Stimulated activated CD4-positive, alpha-beta T cell treated with anti-CD3 and anti-CD28 coated beads, TNF-alpha, amount 100 ng/mL, for 48 hours (primary cell): ENCODE measurements at places on chromosomes 13 and 19.

DNA sequence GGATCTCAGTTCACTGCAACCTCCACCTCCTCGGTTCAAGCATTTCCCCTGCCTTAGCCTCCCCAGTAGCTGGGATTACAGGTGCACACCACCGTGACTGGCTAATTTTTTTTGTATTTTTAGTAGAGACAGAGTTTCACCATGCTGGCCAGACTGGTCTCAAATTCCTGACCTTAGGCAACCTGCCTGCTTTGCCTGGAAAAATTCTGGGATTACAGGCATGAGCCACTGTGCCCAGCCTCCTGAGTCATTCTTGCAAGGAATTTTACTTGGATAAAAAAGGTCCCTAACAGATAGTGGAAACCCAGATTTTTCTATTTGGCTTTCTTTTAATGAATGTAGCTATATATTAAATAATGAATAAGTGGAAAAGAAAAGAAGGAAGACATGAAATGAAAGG is 449.9 kb upstream of the ATXN8OS start:
- no peak for DNase-seq

DNA sequence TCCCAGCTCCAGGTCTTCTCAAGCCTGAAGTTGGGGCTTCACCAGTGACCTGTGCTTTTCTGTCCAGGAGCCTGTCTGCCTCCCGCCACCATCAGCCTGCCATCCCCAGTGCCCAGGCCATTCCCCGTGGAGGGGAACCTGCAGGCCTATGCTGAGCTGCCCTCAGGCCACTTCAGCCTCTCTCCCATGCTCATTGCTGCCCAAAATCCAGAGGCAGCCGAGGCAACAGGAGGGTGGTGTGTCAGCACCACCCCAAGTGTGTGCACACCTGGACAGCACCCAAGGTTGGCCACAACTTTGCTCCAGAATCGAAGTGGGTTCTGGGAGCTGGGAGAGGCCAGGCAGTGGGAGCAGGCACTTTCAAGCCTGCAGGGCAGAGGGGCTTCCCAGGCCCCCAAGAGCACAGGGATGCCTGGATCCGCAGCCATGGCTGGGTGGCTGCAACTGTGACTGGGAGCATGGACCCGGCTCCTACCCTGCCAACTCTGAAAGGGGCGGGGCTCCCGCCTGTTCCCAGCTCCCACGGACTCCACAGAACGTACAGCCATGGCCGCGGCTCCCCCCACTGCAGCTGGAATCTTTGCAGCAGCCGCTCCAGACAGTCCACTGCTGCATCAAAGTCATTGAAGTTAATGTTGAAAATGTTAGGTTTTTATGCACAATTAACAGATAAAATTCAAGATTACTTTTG is 1747.0 kb downstream of the OLFM4 start:
- DNase-seq, result no peak

DNA sequence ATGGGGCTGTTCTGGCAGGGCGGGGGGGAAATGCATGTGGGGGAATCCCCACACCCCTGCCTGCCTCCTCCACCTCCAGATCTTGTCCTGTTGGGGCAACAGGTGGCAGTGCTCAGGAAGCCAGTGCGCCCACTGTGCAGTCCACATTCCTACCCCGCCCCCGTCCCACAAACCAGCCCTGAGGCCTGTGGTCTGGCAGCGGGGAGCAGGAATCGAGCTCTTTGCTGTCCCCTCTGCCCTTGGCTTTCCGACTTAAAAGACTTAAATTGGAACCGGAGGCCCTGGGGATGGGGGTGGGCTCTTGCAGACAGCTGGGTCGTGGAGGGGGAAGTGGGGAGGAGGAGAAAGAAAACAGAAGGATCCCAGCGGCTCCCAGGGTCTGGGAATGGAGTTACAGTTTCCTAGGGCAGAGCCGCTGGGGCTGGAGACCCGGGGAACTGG is 4.3 kb downstream of the NANOS3 start:
- DNase-seq, result no peak

- no peak for DNase-seq
Observed at GRCh38 chr13:97353927-97354675, 79.9 kb upstream of the RAP2A start.

DNA sequence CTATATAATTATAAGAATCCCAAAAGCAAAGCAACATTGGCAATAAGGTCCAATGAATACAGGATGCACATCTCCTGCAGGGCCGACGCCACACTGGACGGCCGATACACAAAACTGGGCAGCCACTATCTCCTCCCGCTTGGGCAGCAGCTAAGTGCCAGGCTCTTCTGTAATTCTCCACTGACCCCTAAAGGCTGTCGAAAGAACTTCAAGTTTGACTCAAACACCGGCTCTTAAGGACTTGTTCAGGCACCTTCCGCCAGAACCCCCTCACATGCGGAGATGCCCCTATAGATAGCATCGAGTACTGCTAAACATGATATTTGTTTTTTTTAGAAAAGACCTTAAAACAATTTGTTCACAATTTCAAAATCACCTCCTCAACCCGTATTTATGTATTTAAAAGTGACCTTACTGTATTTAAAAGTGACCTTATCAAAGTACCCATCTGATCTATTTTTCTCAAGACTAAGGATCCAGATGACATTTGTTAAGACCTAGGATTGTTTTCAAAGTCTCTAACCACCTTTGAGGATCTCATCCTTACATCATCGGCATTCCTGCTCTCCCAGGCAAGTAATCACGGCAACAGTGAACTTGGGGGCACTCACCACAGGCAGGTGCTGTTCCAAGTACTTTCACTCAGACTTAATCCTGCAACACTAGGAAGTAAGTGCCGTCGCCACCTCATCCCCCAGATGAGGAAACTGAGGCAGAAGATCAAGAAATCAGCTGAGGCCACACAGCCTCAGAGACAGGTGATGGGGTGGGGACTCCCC is 77.8 kb downstream of the TUBGCP3 start:
- DNase-seq, result no peak

GRCh38 chr13:22027566-22027965 is 356.7 kb downstream of the FGF9 start:
- no peak for DNase-seq

DNA sequence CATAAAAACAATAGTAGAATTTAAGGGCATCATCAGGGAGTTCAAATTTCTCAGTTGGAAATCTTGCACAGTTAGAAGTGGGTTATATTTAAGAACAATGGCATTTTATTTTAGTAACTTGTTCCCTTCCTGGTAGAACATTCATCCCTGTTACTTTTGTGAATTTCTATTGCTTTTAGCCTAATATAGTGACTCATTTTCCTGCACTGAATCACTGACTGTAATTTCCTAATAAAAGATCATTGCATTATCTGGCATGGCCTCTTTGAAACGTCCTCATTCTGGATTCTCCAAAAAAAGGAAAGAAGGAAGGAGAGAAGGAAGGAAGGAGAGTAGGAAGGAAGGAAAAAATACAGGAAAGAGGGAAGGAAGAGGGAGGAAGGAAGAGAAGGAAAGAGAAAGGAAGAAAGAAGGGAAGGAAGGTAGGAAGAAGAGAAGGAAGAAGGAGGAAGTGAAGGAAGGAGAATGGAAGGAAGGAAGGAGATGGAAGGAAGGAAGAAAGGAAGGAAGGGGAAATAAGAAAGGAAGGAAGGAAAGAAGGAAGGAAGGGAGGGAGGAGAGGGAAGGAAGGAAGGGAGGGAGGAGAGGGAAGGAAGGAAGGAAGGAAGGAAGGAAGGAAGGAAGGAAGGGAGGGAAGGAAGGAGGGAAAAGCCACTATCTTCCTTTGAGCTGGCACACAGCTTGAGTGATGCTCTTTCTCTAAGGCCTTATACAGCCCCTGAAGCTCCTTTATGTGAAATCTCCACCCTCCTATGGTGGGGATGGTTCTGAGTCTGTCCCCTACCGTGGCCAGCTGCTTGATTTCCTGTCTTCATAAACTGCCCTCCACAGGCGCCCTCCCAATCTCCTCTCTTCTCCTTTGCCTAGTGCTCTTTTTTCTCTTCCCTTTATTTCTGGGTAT is 29.8 kb upstream of the TM9SF2 start:
- DNase-seq, result no peak

DNA sequence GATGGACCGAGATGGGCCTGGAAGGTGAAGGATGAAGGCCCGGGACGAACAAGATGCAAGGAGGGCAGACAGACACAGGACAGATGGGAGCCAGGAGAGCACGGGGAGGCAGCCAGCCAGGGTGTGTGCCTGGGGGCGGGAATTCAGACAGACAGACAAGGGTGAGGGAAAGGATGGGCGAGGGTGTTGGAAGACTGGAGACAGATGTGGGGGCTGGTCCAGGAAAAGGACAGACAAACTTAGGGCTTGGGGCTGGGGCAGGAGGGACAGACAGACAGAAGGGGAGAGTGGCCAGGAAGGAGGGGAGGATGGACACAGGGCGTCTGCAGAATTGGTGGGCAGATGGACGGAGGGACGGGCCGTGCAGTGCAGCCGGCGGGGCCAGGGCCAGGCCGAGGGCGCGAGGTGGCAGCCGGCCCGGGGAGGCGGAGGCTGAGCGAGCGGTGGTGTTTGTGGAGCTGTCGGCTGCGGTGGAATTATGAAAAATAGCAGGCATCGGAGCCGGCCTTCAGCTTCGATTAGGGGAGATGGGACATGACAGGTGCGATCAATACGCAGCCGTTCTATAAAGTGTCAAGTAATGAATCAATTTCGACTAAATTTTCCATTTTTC is 4.6 kb upstream of the ERFL start:
- no peak for DNase-seq

DNA sequence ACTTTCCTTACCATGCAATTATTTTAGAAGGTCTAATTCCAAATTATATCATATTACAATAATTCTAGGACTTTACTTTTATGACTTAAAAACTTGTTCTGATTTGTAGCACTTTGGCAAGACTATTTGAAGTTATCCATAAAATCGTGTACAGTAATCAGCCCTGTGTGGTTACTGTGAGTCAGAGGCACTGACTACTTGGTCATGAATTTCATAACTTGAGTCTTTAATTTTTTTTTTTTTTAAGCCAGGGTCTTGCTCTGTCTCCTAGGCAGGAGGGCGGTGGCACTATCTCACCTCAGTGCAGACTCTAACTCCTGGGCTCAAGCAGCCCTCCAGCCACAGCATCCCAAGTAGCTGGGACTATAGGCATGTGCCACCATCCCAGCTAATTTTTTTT is 1319.2 kb upstream of the SLC10A2 start:
- DNase-seq, result no peak

DNA sequence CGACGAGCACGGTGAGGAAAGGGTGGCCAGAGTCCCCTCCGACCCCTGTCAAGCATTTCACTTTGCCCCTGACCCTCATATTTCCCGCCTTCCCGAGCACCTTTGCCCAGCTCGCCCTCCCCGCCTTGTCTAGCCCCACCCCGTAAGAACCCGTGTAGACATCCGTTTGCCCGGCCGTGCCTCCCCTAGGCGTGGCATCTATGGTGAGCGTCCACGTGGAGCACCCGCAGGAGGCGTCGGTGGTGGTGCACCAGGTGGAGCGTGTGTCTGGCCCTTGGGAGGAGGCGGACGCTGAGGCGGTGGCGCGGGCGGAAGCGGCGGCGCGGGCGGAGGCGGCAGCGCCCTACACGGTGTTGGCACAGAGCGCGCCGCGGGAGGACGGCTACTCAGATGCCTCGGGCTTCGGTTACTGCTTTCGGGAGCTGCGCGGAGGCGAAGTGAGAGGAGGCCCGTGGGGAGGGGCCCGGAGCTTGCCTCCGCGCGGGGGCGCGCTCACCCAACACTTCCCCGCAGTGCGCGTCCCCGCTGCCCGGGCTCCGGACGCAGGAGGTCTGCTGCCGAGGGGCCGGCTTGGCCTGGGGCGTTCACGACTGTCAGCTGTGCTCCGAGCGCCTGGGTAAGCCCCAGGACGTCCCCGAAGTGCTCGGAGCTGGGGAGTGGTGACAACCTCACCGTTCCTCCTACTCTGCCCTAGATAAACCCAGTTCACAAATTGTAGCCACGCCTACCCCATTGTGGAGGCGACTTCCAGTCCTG is 4.2 kb downstream of the LTBP4 start:
- DNase-seq, result peak; percentile 50

GRCh38 chr13:113946409-113947181 is 27.3 kb downstream of the C13orf46 start:
- DNase-seq, result no peak

DNA sequence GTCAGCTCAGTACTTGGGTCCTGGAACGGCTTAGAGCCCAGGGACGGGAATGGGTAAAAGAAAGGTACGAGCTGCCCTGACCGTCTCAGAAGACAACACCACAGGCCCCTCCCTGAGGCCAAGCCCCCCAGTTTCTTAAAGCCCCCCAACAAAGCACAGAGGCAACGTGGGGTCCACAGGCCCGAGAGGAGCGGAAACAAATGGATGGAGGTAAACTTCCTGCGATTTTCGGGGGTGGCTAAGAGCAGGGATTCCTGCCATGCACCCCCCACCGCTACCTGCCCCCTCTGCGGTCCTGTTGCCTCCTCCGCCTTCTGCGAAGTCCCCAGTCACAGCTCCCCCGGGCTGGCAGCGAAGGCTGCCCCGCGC is 48.2 kb downstream of the PTPRS start:
- no peak for DNase-seq

GRCh38 chr13:74747186-74747955 is 613.2 kb upstream of the KLF12 start:
- DNase-seq, result no peak

- peak; percentile 54 for DNase-seq
Observed at GRCh38 chr19:14363183-14364097, 17.8 kb upstream of the ADGRE5 start.

- DNase-seq, result no peak
Observed at GRCh38 chr13:113883314-113883811, 19.5 kb upstream of the GAS6 start.

GRCh38 chr13:79171141-79172061 is 234.7 kb downstream of the RBM26 start:
- no peak for DNase-seq

DNA sequence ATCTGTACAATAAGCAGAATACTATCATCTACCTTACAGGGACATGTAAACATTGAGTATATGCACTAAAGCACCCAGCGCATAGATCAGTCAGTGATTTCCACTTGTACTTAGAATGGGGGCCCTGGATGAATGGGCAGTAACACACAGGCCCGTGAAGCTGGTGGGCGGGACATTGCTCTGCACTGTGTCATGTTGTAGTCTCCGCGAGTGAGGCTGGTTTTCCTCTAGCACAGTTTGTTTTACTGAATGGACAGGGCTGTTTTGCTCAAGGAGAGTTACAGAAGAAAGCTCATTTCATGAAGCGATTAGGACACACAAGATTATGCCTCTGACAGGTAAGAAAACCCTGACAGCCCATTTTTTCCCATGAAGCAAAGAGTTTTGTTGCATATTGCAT is 86.4 kb upstream of the SOX21 start:
- no peak for DNase-seq
